ENCODE measurements at places on chromosomes 2 and 18.

GRCh38 chr2:210663631-210664089, 107.3 kb downstream of the CPS1 start:
- no peak for DNase-seq

- DNase-seq = no peak
Measured at GRCh38 chr2:158970241-158970751, 1.9 kb downstream of the TANC1 start.

DNA sequence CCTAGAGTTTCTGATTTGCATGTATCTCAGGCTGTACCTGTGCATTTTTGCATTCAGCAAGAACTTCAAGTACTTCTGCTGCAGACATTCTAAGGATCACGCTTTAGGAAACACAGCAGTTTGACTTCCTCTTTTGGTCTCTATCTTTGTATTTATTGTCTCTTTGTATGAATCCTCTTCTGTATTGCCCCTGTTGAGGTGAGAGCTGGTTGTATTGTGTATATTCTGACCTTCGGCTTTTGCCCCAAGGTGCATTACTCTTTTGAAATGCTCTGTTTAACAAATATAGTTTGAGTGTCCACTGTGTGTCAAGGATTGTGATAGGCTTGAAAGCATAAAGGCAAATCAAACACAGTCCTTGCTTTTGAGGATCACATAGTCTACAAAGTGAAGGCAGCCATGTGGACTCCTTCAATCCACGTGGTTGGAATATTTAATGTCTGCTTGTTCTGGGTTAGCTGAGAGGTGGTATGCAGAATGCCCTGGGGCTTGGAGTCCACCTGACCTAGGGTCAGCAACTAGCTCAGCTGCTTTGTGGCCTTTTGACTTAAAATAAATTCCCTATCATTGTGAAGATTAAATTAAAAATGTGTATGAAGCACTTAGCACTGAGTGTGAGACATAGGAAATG, 108.1 kb downstream of the LYPD6 start:
- no peak for DNase-seq

DNA sequence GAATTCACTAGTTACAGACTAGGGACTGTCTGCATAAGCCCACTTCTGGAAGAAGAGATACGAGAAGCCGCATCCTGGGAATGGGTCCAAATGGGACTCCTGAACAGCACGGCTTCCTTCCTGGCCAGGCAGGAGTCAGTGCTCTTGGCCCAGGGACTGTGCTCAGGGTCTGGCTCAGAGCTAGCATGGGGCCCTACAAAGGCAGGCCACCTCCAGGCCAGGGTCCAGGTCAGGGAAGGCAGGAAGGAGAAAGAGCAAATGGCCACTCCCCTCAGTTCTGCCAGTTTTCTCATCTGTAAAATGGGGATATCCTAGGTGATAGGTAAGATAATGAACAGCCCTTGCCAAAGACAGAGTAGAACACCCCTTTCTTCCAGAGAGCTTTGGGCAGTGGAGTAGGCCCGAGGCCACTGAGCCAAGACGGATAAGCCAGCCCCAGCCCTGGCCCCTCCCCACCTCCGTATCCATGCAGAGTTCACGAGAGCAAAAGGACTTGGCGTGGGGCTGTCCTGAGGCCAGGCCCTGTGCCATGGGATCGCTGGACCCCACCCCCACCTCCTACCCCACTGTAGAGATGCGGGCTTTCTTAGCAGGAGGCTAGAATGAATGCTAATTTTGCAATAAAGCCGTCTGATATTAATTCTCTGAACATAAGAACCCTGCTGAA, 190.1 kb downstream of the MGAT5 start:
- DNase-seq = no peak

GRCh38 chr2:179574061-179574519, 287.3 kb downstream of the ZNF385B start:
- DNase-seq = no peak

DNA sequence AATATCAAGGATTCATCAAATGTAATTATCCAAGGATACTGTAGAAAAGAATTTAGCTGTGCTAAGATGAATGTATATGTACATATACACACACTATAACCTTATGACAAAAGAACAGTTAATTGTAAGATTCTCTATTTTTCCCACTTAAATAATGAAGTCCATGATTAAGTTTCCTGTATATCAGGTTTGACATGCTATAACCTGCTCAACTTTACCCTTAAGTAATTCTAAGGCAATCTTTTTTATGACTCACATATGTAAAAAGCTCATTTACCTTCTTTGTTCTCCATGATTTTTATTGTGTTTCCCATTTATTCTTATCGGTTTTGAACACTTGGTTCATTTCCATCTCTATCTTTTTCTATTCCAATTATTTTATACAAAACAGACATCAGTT, 1213.1 kb upstream of the SLC39A10 start:
- DNase-seq = no peak

DNA sequence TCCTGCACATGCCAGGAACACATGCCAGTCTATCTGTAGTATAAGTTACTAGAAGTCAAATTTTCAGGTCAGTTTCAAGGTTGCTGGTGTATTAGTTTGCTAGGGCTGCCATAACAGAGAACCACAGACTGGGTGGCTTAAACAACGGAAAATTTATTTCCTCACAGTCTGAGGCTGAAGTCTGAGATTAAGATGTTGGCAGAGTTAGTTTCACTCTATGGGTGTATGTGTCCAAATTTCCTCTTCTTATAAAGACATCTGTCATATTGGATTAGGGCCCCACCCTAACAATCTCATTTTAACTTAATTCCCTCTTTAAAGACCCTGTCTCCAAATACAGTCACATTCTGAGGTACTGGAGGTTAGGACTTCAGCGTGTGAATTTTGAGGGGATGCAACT, 26.5 kb downstream of the B3GNT7 start:
- DNase-seq = no peak

GRCh38 chr18:25248755-25249154, 103.2 kb downstream of the ZNF521 start:
- DNase-seq = no peak

GRCh38 chr2:18701981-18702380, 112.6 kb upstream of the NT5C1B start:
- DNase-seq = no peak

DNA sequence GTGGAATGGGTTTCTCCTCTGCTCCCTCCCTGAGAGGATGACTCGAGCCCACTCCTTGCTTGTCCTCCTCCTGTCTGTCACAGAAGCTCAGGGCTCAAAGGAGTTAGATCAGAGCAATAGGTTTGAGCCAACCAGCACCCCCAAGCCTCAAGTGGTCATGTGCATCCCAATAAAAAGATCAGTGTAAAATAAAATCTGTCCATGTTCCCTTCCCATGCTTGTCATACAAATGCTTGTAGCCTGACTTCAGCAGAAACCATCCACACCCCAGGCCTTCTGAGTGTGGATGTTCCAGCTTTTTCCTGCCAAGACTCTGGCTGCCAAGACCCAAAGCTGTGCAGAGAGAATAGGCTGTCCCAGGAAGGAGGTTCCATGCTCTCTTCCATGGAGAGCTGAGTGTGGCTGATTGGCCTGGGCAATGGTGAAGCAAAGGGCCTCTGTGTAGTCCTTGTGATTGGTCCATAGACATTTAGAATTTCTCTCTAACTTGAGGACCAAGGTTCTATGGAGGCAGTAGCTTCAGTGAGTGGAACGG, 67.4 kb downstream of the GYPC start:
- DNase-seq = no peak

DNA sequence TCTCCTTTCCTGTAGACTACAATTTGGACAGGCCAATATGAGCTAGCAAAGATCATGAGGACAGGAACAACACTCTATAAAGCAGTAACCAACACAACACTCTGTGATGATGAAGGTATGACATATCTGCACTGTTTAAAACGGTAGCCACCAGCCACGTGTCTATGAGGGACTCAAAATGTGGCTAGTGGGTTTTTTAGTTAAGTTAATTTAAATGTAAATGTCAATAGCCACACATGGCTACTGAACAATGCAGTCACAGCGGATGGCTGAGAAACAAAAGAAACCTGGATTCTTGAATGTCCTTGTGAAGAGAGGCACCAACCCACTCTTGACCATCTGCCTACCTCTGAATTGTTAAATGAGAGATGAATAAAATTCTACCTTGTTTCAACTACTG, 33.9 kb downstream of the FANCL start:
- DNase-seq = no peak

- DNase-seq = no peak
Measured at GRCh38 chr18:41530970-41531369, 424.1 kb upstream of the PIK3C3 start.

- no peak for DNase-seq
Measured at GRCh38 chr2:207291625-207292252, 126.0 kb upstream of the KLF7 start.

- DNase-seq = no peak
Measured at GRCh38 chr2:30149513-30149912, 2.7 kb downstream of the YPEL5 start.

GRCh38 chr2:71463342-71463654, 9.9 kb downstream of the DYSF start:
- no peak for DNase-seq

GRCh38 chr2:226423498-226423960, 376.1 kb downstream of the IRS1 start:
- no peak for DNase-seq

DNA sequence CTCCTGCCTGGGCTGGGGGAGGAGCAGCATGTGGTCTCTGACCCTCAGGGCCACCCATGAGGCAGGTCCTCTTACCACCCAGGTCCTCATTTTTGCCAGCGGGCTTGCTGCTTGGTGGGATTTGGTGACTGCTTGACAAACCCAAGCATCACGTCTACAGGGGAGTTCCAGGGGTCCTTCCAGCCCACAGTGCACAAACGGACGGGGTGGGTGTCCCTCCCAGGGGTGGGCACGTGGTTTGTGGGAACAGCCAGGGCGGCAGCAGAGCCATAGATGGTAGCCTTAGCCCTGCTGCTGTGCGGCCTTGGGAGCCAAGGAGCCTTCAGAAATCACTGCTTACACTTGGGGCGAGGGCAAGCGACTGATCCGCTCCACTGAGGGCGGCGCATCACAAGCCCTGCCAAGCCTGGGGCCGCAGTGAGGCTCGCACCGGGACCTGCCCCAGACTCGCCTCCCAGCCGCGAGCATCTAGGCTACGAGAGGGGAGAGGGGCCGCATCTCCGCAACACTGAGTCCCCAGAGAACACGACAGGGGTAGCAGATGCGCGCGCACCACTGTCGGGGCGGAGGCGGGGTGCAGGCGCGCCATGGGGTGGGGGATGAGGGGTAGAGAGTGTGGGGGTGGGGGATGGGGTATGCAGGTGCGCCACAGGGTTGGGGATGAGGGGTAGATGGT, 36.9 kb downstream of the SNED1 start:
- no peak for DNase-seq

GRCh38 chr2:150549381-150549780, 61.9 kb upstream of the RND3 start:
- no peak for DNase-seq

DNA sequence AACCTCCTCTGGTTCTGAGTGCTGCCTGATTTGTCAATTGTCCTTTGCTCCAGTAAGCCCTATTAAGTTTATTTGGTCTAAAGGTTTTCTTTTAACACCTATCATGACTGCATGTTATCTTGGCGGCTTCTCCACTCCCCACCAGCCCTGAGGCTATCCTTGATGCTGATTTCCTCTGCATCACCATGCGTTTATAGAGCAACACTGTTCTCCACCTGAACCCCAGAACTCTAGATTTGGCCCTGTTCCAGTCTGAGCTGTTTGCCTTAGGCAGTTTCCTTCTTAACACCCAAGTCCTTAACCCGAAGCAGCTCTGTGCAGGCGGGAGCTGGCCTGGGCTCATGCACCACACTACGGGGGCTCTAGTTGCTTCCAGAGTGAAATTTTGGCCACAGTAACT, 98.2 kb upstream of the NPAS2 start:
- no peak for DNase-seq

GRCh38 chr18:9947248-9947647, 33.4 kb downstream of the VAPA start:
- DNase-seq = no peak

- no peak for DNase-seq
Measured at GRCh38 chr2:15412779-15413178, 148.4 kb downstream of the NBAS start.

GRCh38 chr2:189592353-189592984, 11.9 kb upstream of the SLC40A1 start:
- DNase-seq = no peak

- no peak for DNase-seq
Measured at GRCh38 chr2:237227592-237228280, 142.0 kb downstream of the COPS8 start.

DNA sequence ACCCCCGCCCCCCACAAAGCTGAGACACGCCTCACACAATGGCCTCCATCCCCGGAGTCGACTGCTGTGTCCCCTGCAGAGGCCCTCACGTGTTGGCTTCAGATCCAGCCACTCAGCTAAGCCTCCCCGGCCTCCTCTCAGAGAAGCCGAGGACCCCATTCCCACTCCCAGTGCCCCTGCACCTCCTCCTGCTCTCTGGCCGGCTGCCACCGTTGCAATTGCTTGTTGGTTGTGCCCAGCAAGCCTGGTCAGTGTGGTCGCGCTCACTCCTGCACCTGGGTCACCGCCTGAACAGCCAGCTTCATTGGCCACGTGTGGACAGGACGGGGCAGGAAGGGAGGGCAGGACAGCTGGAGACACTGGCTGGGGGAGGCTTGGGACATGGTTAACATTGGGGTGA, 191.5 kb upstream of the SALL3 start:
- DNase-seq = no peak

DNA sequence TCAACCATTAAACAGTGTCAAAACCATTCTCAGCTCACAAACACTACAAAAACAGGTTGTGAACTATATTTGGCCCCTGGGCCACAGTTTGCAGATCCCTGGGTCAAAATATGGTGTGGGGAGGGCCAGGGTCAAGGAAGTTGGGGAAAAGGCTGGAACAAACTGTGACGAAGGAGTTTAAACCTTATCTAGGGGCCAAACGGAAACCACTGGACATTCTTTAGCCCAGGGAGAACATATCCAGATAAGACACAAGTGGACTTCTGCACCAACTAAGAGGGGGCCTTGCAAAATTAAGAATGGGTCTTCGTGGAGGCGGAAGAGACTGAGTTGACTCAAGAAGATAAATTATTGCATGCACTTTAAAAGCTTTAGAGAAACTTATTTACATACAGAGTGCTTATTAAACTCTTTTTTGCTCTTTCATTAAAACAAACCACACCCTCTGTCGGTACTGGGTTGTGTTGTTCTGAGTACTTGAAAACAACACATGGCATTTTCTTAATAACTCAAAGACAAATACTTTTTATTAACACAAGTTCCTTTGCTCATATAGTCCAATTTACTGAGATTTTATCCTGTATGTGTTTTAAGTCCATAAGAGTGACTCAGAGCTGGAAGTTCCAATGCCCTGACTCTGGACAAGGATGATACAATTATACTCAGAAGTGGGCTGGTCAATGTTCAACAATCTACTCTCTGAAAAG, 5.3 kb upstream of the ASAP2 start:
- no peak for DNase-seq

Measured in GM18507 (cell line).